ENCODE measurements at places on chromosomes 11 and 22.

- no peak for DNase-seq
Observed at GRCh38 chr22:44537015-44537414, 39.0 kb upstream of the RTL6 start.

DNA sequence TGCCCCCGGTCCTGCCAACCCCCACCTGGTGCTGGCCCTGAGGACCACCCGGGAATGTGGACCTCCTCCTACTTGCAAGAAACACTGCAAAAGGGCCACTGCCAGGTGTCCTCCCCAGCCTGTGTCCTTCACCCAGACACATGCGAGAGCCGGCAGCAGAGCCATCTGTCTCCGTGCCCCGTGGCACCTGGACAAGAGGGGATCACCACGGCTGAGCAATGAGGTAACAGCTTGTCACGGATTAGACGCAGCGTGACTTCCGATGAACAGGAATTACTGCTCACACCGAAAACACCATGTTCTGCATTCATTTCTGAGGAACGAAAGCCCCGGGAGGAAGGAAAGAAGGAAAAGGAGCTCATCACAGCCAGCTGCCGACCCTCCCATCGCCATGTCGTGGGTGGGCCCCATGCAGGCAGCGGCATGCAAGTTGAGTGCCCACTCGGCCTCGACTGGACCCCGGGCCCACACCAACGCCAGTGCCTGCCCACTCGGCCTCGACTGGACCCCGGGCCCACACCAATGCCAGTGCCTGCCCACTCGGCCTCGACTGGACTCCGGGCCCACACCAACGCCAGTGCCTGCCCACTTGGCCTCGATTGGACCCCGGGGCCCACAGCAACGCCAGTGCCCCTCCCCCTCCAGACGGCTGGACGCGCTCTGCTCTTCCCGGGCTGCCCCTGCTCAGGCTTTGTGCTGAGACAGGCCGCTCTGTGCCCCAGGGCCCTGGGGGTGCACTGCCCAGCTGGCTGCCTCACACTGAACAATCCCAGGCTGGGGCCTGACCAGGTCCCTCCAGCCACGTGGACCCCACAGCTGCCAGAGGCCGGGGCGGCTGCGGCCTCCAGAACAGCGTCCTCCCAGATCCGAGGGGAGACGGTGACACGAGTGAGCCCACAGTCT is 22.0 kb downstream of the CHID1 start:
- DNase-seq = no peak

- DNase-seq = no peak
Observed at GRCh38 chr11:42422090-42422489, 889.7 kb upstream of the API5 start.

DNA sequence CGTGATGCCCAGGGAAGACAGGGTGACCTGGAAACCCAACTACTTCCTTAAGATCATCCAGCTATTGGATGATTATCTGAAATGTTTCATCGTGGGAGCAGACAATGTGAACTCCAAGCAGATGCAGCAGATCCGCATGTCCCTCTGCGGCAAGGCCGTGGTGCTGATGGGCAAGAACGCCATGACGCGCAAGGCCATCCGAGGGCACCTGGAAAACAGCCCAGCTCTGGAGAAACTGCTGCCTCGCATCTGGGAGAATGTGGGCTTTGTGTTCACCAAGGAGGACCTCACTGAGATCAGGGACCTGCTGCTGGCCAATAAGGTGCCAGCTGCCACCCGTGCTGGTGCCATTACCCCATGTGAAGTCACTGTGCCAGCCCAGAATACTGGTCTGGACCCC is 43.5 kb upstream of the DAGLA start:
- no peak for DNase-seq

- DNase-seq = peak; percentile 78
Observed at GRCh38 chr22:30444632-30445437, 19.3 kb downstream of the MTFP1 start.

- no peak for DNase-seq
Observed at GRCh38 chr11:59413646-59414045, 12.6 kb downstream of the OR5A2 start.

GRCh38 chr11:126501641-126502040 is 146.2 kb downstream of the ST3GAL4 start:
- DNase-seq = no peak

- no peak for DNase-seq
Observed at GRCh38 chr11:32472226-32472625, 36.9 kb upstream of the WT1 start.

DNA sequence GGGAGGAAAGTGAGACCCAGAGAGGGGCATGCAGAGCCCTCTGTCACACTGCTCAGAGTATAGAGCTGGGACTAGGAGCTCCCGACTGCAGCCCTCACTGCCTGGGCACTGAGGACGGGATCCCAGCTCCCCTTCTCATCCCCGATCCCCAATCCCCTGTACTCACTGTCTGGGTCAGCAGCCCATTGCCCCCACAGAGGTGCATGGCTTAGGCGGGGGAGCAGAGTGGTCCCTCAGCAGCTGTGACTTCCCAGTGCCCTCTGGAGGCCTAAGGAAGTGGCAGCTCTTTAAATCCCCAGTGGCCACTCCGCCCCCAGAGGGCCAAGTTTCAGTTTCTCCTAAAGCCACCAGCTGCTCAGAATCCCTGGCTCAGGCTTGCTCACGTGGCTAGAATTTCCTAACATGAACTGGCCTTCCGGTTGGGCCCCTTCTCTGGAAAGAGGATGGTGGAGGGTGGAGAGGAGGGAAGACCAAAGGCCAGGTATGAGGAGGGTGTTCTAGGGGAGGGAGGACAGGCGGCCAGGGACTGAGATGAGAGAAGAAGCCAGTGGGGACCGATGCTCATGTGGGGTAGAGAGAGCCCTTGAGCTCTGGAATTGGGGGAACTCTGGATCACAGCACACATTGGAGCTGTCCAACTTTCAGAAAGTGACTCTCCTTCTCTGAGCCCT is at the start of gene BATF2:
BATF2 (minus strand) TSS at position 262 of the 671 bp plus-strand sequence; CDS start at position 205, 57 bp downstream.
- DNase-seq = peak; percentile 20

DNA sequence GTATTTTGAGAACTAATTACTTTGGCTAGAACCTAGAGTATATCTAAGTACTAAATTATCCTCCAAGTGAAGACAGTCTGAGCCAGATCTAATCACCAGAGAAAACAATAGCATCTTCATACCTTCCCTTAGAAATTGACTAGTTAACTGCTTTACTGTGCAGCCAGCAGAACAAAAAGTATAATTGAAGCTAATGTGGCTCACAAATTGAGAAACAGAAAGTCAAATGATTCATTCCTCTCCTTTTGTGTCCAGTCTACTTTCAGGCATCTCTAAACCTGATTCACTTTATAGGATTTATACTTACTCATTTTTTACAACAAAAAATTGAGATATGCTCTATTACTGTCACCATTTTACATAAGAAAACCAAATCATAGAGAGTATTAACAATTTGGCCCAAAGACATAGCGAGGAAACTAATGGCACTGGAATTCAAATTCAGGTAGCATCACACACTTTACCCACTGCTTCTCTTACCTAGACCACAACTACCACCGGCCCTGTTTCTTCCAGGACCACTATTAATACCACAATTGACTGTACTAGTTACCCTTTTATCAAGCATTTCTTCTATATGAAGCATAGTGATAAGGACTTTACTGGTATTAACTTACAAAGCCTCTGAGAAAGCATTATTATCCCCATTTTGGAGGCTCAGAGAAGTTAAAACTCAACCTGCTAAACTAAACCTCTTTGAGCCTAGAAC is 1402.6 kb upstream of the TENM4 start:
- no peak for DNase-seq

GRCh38 chr11:8110396-8110795 is 29.4 kb downstream of the TUB start:
- DNase-seq = no peak

DNA sequence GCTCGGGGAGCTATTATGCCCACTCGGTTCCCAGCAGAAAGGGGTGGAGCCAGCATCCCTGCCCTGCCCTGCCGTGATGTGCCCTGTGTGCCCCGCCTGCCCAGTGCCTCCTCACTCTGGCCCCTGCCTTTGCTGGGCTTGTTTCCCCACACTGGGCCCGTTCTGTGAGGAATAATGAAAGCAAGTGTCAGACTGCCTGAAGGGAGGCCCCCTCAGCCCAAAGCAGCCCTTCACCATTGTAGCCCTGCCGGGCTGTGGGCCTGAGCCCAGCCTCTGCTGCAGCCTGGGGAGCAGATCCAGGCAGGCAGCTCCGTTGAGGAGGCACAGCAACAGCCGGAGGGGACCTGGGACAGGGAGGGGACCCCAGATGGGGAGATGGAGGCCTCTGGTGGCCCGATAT is 20.2 kb upstream of the NEFH start:
- DNase-seq = no peak

DNA sequence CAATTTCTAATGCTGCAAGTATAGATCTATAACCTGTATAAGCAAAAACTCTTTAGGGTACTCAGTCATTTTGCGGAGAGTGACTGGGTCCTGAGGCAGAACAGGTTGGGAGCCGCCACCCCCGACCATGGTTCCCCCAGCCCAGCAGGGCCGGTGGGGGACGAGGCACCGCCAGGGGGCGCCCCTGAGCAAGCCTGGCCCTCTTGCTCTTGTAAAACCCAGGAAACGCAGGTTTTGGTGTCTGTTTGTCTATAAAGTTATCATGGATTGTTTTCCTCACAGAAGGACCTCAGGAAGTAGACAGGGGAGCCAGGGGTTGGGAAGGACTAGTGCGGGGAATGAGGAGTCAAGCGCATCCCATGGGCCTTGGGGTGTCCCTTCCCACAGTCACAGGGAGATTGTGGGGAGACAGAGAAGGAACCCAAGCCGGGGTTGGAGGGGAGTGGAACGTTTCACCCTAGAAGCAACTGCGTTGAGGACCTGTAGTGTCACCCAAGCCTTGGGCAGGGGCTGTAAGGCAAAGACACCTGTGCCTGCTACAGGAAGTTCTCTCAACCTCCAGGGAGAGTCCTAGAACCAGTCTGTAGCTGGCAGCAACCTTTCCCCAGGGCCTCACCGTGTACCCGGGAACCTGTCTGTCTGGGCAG is 26.4 kb downstream of the KCTD17 start:
- DNase-seq = peak; percentile 91

- DNase-seq = no peak
Observed at GRCh38 chr11:16347928-16348685, 8.2 kb downstream of the SOX6 start.

- DNase-seq = no peak
Observed at GRCh38 chr11:62850911-62851806, 11.8 kb upstream of the WDR74 start.

DNA sequence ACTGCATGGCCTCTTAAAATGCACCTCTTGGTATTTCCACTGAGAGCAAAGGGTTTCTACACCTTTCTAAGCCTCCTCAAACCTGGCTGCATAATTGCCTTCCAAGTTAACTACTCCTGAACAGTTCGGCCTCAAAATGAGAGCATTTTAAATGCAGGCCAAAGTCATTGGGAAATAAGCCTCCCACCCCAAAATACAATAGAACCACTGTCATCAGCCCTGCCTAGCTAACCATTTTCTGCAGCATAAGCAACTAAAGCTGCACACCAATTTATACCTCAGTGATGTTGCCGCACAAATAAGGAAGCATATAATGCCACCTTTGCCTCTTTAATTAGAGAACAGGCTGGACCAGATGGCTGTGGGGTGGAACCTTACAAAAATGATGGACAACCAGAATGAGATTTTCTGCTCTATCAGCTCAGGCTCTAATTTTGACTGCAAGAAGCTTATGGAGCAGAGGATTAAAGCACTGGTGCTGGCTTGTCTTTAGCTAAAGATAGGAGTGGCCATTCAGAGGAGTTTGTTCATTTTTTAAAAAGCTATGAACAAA is 4.3 kb downstream of the TOB2 start:
- DNase-seq = no peak

- DNase-seq = peak; percentile 47
Observed at GRCh38 chr11:121337078-121337477, 44.5 kb downstream of the SC5D start.

GRCh38 chr22:17950651-17951214 is 73.6 kb downstream of the MICAL3 start:
- DNase-seq = no peak

DNA sequence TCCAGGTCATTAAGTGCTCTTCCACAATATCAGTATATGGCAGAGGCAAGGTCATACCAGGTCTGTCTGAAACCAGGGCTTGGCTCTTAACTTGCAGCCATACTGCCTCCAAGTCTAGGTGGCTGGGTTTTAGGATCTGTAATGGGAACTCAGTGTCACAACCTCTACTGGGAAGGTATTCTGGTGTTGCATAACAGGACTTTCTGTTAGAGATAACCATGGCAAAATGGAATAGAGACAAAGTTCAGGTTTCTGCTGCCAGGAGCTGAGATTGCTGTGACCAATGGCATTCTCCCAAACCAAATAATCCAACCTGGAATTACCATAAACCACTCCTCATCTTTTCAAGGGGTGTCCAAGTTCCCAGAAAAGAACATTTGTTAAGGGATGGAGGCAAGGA is 6.8 kb upstream of the SAA1 start:
- DNase-seq = no peak

- no peak for DNase-seq
Observed at GRCh38 chr11:2122222-2122906, 16.8 kb downstream of the IGF2 start.

GRCh38 chr11:63622323-63622722 is 8.1 kb upstream of the PLAAT3 start:
- no peak for DNase-seq

DNA sequence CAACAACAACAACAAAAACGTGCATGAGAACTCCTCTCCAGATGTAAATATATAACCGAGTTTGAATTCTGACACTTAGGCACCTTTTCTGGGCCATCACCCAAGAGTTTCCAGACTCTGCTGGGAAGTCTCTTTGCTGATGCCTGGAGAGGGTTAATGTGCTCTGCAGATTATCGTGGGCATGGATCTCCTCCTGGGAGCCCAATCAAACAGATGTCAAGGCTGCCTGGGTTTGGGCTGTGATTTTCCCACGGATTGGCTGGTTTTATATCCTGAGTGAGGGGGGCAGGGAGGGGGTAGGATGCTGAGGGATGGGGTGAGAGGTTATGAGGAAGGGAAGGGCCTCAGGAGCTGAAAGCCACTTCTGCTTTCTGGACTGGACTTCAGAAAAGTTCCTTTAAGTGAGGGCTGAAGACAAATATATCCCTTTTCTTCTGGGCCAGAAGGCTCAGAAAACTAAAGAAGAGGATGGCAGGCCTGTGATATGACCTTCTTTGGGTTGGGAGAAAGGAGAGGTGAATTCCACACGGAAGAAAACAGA is 4.2 kb downstream of the ELF5 start:
- no peak for DNase-seq

- DNase-seq = no peak
Observed at GRCh38 chr11:83401506-83402225, 115.5 kb upstream of the CCDC90B start.

DNA sequence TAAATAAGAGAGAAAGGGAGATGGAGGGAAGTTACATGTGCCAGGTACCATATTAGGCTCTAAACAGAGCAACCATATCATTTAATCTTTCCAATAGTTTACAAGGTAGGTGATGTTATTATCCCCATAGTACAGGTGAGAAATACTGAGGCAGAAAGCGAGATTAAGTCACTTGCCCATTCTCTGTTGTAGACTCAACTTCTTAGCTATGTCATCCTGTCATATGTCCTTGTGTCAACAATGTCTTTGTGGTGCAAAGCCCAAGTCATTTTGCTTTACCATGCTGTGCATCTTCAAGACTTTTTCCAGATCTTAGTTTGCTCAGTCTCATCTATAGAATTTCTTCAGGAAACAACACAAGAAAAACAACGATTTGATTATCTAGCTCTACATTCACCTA is 205.0 kb upstream of the E2F8 start:
- no peak for DNase-seq

- DNase-seq = no peak
Observed at GRCh38 chr11:123362186-123362585, 67.9 kb upstream of the GRAMD1B start.

- DNase-seq = peak; percentile 7
Observed at GRCh38 chr11:272195-272930, 5.8 kb upstream of the NLRP6 start.

All from activated CD4-positive, alpha-beta memory T cell treated with anti-CD3 and anti-CD28 coated beads for 36 hours (primary cell).